ENCODE measurements at places on chromosomes 2 and 18.

DNA sequence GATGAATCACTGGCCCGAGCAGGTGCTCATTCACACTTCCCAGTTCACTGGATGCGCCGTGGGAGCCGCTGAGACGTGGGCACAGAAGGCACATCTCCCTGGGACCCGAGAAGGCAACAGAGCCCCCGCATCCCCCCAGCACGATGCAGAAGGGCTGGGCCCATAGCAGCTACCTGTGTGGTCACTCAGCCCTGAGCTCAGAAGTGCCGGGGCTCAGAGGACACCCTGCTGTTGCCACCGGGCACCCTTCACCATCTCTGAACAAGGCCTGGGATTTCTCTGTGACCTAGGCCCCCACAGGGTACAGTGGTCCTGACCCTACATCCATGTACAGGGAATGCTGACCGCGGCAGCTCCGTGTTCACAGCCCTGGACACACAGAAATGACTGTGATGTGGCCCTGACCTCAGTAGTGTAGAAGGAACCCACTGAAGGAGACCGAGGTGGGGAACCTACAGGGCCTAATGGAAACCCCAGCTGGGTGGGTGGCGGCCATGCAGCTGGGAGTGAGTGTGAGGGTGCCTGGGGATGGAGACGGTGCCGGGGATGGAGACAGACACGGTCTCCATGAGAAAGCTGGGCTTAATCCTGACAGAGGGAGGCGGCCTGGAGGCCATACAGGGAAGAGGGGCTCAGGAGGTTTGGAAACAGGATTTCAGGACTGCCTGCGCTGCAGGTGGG, 111.9 kb upstream of the OTOS start:
- DNase-seq, result no peak

DNA sequence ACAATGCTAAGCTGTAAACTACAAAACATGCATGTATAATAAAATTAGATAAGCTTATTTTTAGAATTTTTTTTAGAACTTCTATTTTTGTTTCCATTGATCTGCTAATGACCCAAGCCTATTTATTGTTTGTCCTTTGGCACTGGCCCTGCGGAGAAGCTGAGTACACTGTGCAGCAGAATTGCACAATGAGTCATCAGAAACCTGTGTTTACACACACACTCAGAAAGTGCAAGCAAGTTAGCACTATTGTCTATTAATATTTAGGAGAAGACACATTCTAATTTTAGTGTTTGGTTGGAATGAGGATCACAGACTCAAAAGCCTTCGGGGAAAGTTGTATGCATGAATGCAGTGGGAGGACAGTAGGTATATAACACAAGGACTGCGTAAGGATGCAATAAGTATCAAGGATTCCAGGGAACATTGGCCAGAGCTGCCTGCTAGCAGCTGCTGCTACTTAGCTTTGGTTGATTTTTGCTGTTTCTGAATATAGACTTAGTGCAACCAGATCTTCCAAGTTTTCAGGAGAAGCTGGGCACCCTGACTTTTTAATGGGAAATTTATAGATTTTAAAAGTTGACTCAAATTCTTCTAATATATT, 128.2 kb downstream of the KCNH7 start:
- DNase-seq, result no peak

DNA sequence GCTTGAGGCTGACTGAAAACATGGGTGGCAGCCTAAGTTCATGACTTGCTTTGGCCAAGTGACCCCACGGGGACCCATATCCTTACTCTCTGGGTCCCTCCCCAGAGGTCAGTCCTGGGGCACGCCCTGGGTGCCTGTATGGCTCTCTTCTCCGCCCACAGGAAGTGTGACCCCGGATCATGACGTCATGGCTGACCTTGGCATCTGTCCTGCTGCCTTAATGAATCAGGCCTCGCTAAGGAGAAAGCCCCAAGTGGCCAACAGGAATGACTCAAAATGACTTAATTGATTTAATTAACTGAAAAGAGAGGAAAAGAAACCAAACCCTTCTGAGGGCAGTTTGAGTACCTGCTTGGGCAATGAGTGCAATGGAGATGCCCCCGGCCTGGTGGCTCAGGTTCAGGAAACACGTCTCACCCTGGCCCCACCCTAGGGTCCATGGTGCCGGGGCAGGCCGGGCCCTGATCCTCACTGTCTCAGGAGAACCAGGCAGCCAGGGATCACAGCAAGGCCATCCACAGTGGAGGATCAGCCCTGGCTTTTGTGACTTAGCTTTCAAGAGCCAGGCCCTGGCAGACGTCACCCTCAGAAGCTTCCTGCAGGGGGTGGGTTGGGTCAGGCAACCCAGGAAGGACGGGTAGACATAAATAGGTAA, 112.0 kb downstream of the CYP26B1 start:
- DNase-seq, result peak; percentile 69

DNA sequence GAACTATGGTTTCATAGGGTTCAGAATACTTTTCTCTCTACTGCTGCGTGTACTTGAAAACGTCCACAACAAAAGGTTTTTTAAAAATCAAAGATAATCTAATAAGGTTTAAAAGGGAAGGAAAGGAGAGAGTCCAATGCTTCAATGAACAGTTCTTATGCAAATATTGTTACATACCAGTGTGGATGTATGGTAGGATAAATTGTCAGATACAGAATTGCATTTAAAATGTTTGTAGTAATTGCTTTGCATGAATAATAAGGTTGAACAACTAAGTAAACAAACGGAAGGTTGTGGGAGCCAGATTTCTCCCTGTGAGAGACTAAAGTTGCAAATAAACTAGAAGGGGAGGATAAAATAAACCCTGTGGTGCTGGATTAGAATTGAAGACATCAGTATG, 53.8 kb upstream of the RBBP8 start:
- no peak for DNase-seq

DNA sequence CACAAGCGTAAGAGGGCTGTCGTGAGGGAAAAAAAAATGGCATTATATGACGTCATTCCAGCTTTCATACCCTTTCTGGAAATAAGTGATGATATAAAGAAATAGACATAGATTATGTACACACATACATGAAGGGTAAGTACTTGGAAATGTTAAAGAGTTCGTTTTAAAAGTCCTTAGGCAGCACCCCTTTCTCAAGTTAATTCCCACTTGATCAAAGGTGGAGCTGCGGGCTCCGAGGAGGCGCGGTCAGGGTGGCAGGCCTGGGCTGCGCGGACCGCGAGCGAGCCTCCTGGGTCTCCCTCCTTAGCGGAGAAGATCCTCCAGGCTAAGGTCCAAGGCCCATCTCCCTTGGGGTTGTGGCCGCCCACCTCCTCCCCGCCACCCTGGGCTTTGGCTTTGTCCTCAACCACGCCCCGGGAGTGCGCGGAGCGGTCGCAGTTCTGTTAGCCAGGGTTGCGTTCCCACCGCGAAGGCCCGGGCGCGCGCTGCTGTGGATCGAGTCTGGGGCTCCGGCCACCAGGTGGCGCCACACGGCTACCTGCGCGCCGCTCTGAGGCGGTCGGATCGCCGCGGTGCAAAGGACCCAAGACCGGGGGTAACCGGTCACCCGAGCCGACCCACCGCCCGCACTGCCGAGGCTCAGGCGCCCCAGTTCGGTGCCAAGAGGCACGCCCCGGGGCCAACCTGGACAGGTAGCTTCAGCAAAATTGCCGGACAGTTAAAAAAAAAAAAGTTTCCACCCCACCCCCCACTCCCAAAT, 66.8 kb downstream of the HNRNPLL start:
- peak; percentile 70 for DNase-seq

- no peak for DNase-seq
These were observed 134.2 kb upstream of the SPRED2 start for GRCh38 chr2:65566617-65567016.

GRCh38 chr2:181847702-181848101, 43.8 kb upstream of the ITPRID2 start:
- DNase-seq, result no peak

DNA sequence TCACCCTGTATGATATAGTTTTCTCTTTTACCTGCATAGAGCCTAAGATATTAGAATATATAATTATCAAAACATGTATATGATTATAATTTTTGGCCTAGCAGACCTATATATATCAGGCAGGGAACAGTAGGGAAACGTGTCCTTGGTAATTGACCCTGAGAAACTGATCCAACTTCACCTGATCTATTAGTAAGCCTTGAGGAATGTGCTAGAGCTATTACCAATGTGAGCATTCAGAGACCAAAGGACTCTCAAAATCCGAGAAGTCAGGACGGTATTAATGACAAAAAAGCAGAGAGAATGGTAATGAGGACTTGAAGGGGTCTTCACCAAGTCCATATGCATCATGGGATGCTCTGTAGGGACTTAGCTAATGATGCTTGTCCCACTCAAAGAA, 571.9 kb downstream of the CPS1 start:
- DNase-seq, result no peak
